NCI-H2081 (cell line): ENCODE measurements at places on chromosomes 2 and 18.
A peak's percentile ranks its signal among the peaks of the same experiment; 100 is the strongest.

DNA sequence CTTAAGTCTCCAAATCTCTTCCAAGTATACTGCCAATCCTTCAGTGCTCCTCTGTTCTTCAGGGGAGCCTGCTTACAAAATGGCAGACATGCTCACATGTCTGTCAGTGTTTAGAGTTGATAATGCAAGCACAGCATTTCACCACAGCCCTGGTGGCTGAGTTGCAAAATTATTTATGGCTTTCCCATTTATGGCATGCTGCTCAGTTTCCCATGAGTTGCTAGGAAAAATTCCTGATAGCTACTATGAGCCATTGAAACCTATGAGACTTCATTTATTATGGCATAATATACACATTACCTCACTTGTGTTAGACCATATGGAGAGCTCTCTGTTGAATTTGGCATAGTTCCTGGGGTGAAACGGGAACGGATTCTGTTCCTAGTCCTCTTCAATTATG lies 448.7 kb upstream of the TCF4 start:
- no peak for DNase-seq

DNA sequence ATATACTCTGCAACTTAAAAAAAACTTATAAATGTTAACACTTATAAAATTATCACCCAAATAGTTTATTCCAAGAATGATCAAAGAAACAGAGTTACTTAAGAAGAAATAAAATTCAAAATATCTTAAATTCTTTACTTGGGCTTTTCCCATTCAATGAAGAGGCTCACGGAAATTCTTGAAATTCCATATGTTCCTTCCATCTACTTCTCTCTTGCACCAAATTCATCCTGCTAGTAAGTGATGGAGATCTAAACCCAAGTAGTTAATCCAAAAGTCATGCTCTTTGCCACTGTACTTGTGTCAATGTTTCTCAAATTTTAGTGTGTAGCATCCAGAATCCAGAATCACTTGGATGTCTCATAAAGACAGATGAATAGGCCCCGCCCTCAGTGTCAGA lies 465.9 kb downstream of the TXNL1 start:
- DNase-seq, result no peak

DNA sequence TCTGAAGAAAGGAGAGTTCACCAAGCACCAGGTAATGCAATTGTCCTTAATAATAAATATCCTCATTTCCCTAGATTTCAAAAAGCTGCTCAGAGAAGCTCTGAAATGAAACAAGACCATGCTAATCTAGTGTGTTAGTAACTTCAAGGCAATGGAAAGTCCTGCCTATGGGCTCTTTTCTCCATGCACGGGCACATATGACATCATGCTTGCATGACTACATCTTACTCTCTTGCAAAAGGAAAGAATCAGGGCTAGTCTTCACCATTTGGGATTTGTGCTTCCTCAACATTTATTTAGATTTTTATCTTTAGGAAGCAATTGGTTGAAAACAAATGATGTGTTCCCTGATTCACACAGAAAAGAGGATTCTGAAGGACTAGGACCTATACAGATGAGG lies 204.0 kb upstream of the POU3F3 start:
- DNase-seq, result no peak

GRCh38 chr2:52931660-52932059 lies 835.9 kb upstream of the CHAC2 start:
- no peak for DNase-seq

DNA sequence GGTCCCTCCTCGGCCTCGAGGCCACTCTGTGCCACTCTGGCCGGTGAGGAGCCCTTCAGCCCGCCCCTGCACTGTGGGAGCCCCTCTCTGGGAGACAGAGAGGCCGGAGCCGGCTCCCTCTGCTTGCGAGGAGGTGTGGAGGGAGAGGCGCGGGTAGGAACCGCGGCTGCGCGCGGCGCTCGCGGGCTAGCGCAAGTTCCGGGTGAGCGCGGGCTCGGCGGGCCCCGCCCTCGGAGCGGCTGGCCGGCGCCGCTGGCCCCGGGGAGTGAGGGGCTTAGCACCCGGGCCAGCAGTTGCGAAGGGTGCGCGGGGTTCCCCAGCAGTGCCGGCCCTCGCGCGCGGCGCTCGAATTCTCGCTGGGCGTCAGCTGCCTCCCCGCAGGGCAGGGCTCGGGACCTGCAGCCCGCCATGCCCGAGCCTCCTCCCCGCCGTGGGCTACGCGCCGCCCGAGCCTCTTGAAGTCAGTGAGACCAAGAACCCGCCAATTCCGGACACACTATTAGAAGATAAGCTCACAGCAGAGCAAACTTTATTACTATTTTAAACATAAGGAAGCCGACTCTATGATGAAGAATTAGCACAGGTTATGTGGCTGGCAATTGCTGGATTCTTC lies 825.8 kb upstream of the FANCL start:
- DNase-seq, result no peak

- DNase-seq, result no peak
Observed at GRCh38 chr18:44458777-44459176, 221.9 kb upstream of the SETBP1 start.

DNA sequence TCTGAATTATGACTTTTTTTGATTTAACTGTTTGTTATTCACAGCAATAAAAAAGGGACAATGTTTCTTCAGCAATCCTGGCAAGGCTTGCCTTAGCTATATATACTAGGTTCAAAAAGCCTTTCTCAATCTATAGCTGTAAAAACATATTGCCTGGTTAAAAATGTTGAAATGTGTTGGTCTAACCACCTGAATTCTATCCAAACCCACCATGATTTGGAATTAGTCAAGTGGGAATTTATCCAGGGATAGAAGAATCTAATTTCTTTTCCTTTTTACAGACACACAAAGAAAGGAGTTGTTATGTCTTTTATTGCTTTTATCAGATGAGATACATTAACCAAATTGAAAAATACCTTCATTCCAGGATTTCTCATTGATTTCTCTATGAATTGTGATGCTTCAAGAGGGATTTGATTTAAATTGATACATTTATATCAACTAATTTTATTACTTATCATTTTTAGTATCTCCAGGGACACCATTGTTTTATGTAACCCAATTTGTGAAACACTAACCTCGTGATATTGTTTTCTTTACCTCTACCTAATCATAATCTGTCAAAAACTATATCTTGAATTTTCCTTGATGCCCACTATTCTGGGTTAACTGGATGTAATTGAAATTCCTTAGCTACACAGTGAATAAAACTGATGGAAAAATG lies 88.1 kb downstream of the LRP1B start:
- no peak for DNase-seq

DNA sequence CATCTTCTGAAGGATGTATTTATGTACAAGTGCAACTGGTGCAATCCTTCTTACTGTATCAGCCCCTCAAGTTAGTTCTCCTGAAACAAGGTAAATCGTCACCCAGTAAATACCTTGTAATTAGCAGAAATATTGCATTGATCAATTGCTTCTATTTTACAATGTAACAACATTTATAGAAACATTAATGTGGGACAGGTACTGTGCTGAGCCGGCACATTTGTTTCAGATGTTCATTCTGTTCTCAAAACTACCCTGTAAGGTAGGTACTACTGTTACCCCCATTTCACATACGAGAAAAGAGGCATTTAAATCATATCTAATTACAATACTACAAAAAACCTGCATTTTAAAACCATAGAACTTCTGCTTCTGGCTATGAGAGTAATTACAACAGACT lies 19.5 kb downstream of the RTN4 start:
- no peak for DNase-seq

- DNase-seq, result peak; percentile 85
Observed at GRCh38 chr2:231677632-231678104, 30.7 kb upstream of the PTMA start.

GRCh38 chr2:190713471-190713870 lies 64.6 kb downstream of the NAB1 start:
- no peak for DNase-seq

DNA sequence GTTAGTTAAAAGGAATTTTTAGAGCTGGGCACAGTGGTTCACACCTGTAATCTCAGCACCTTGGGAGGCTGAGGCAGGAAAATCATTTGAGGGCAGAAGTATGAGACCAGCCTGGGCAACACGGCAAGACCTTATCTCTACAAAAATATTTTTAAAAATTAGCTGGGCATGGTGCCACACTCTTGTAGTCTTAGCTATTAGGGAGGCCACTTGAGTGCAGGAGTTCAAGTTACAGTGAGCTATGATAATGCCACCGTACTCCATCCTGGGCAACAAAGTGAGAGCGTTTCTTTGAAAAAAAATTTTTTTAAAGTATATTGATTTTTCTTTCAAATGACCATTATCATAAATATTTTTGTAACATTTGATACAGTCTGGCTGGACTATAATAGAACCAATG lies 93.6 kb upstream of the FAM117B start:
- peak; percentile 21 for DNase-seq

DNA sequence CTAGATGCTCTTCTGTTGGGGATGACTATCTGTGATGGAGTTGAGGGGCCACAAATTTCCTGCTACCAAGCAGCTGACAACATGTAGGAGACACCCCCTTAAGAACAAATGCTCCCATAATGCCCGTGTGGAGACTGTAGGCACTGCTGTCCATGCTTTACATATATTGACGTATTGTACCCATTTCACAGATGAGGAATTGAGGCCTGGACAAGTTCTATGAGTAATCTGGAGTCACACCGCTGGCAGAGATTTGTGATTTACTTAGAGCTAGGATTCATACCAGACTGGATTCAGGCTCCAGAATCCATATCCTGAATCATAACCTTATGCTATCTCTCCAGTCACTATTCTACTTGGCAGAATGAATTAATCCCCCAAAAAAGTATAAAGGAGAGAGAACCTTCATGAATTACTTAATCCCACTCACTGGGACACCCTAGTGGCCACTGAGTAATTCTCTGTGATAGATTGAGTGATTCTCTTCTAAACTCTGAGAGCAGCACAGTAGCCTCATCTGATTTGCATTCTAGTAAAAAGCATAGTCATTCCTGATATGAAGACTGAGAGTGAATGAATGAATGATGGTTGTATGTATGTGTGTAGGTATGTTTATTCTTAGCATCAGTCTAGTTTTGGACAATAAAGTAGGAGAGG lies 460.7 kb upstream of the MEIS1 start:
- DNase-seq, result no peak

- DNase-seq, result no peak
Observed at GRCh38 chr2:238464389-238464788, 37.7 kb downstream of the ASB1 start.

GRCh38 chr2:127901339-127902056 lies 15.7 kb upstream of the AMMECR1L start:
- no peak for DNase-seq

DNA sequence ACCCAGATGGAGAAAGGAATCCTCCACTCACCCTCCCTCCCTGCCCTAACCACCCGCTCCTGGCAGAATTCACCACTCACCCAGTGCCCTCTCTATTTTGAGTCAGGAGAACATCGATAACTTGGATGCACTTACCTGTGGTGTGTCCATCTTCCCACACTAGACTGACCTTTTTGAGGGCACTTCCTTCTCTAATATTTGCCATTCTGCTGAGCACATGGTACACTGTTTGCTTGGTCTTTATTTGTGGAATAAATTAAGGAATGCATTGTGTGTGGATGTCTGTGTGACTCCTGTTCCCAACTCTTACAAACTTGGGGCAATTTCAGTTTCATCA lies 133.7 kb downstream of the ACKR3 start:
- no peak for DNase-seq

DNA sequence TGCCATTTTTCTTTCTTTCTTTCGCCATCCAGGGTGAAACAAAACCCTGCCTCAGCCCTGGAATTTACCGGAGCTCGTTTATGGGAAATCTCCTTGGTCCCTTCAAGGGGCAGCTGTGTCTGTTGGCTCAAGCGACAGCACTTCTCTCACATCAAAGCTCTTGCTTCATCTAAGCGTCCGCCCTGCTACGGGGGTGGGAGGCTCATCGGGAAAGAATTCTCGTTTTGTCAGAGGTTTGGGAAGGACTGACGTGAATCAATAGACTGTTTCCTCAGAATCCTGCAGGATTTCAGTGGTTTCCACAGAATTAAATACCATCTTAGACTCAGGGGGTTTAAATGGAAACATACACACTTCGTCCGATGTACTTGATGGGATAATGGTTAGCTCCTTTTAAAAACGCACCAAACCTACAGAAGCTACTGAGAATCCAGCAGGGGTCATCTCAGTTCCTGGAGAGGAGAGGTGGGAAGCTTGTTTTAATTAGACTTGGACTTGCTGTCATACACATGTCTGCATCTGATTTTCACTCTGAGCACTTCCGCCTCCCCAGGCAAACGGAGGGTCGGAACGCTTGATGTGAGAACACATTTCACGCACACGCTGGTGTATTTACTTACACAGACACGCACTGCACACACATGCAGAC lies 91.6 kb downstream of the ASB1 start:
- DNase-seq, result no peak

GRCh38 chr2:104599787-104600510 lies 254.0 kb upstream of the POU3F3 start:
- no peak for DNase-seq

GRCh38 chr2:127589358-127589757 lies 53.9 kb downstream of the MYO7B start:
- DNase-seq, result no peak

DNA sequence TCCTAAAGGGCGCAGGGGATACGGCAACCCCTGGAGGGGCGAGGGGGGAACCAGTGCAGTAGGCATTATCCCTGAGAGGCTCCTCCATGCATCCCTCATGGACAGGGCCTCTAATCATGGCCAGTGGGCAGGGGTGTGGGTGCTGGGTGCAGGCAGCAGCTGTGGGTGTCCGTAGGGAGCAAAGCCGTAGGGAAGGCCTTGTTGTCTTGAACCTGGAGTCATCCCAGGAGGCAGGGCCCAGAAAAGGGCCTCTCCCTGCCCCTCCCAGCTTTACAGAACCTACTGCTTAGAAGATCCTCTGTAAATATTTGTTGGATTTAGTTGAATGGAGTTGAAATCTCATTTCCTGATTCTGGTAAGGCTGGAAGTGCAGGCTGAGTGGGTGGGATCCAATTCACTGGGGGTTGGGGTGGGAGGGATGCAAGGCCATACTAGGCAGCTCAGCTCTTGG lies 207.0 kb upstream of the HAAO start:
- DNase-seq, result no peak

GRCh38 chr2:96844405-96844808 lies 586 bp upstream of the ANKRD23 start:
- no peak for DNase-seq

GRCh38 chr2:11655495-11655894 lies 14.5 kb downstream of the NTSR2 start:
- no peak for DNase-seq

DNA sequence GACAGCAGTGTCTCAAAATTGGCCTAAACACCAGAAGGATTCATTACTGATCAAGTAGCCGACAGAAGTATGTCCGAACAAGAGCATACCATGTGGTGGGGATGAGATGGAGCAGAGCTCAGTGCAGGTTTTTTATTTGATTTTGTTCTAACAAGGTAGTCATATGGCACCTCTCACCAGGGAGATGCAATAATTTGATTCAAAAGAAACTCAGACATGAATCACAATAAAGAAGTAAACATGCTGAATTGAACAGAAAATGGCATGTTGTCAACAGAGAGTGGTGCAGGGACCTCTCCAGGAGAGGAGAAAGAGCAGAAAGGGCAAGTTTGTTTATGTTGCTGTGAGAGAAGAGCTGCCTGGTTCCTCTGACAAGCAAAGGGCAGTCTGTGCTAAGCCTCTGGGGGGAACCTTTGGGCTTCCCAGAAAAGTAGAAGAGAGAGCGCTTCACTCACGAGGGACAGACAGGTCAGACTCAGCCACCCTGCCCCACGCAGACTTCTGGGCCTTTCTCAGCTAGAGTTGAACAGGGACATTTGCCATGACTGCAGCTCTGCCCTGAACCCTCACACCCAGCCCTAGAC lies 351.3 kb upstream of the RAB12 start:
- no peak for DNase-seq
